Hematopoietic multipotent progenitor cell treated with erythropoietin and hydrocortisone succinate and interleukin-3 and kit ligand, for 15 days (in vitro differentiated cells): ENCODE measurements at places on chromosomes 5 and 9.
A peak's percentile ranks its signal among the peaks of the same experiment; 100 is the strongest.

DNA sequence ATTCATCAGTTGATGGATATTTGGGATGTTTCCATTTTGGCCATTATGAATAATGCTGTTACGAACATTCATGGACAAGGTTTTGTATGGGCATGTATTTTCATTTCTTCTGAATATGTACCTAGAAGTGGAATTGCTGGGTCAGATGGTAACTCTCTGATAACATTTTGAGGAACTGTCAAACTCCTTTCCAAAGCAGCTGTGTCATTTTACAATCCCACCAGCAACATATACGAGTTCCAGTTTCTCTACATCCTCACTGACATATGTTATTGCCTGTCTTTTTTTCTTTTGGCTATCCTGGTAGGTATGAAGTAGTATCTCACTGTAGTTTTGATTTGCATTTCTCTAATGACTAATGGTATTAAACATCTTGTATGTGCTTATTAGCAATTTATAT lies 86.7 kb downstream of the PRKACG start:
- DNase-seq = no peak

DNA sequence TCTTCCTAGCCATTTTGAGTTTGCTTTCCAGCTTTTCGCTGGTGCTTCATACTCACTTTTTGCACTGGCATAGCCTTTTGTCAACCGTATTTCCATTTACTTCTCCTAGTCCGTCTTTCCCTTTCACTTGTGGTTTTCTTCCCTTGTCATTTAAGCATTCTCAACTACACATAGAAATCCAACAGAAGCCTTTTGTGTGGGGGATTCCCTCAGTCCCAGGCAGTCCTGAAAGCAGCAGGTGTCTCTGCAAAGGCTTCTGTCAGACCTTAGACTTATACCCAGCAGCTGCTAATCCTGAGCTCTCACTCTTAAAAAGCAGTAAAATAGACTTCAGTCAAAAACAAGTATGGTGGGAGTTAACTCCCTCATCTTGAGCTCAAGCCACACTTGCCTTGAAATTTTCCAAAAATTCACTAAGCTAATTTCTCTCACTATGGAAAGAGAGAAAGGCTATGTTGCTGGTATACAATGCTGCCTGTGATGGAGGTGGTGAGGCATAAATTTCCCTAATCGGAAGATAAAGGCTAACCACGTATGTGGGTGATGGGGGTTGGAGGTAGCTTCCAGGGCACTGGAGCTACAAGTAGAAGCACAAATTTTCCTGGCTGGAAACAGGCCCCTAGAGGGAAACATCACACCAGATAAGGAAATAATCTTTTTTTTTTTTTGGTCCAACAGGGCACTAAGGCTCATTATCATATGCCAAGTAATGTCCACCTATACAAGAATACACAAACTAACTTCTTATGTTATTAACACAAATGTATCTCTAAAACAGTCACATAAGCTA lies 34.8 kb upstream of the IFNK start:
- DNase-seq = no peak

GRCh38 chr9:69549310-69550202 lies 122.6 kb downstream of the APBA1 start:
- DNase-seq = peak; percentile 49

DNA sequence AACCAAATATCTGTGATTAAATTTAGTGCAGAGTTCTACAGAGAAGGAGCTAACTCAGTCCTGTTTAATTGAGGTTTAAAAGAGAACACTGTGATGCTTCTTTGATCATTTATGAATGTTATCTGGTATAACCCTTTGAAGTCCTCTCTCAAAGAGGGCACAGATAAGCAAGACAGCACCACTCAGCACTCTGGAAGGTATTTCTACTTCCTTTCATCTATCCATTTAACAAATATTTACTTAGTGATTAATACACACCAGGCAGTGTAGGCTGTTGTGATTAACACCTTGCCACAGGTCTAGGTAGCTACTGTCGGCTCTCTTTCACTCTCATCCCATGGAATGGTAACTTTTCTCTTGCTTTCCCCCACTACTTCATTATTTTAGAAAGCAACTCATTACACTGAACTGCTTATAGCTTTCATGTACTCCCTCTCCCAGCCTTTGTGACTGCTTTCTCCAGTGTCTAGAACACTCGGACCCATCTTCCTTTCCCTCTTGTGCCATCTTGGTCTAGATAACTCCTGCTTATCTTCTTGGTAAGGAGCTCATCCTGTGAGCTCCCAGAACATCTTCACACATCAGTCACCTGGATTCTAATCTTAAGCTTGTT lies 54.7 kb downstream of the GLDC start:
- DNase-seq = no peak

GRCh38 chr9:37902796-37903646 lies 906 bp downstream of the SLC25A51 start:
- no peak for DNase-seq

GRCh38 chr9:76609285-76610010 lies 150.5 kb downstream of the GCNT1 start:
- no peak for DNase-seq

DNA sequence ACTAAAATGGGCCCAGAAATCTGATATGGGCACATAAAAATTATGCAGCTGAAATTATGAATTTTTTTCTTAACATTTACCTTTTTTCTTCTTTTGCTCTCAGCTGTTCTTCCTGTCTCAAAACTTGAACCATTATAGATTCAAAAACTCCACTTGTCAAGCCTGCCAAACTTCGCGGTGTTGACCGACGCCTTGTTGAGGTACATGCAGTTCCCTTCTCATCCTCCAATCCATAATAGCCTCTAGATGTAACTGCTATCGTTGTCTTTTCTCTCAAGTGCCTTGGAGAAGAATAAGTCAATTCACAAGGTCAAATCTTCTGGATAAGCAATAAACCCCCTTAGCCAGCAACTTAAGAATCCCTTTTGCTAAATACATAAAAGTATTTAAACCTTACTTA lies 27.2 kb downstream of the RANBP6 start:
- no peak for DNase-seq

GRCh38 chr9:37977851-37978480 lies 74.0 kb upstream of the SLC25A51 start:
- no peak for DNase-seq

DNA sequence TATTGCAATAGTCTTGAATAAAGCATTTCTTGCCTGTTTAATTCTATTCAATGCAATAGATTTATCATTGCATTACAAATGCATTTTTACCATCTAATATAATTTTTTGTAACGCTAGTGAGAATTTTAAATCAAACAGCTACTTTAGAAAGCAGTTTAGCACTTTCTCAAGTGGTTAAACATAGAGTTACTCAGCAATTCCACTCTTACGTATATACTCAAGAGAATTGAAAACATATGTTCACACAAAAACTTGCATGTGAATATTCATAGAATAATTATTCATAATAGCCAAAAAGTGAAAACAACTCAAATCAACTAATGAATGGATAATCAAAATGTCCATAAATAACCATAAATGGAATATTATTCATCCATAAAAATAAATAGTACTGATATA lies 244.7 kb downstream of the TMEM167A start:
- no peak for DNase-seq

- no peak for DNase-seq
Observed at GRCh38 chr9:105693435-105694189, 729 bp upstream of the TMEM38B start.

DNA sequence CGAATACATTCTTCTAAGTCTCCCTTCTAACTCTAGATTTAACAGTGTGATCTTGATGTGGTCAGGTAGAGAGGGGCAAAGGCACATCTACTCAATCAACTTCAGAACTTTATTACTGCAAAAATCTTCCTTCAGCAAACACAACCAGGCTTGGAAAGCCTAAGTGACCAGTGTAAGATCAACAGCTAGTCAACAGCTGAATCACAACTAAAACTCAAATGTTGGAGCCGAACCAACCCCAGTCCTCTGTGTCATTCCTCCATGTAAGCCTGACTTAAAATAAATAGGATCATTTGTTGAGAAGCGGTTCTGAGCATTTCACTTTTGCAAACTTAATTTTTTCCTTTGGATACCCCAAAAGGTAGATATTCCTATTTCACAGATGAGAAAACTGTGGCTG lies 352.7 kb downstream of the EBF1 start:
- no peak for DNase-seq

DNA sequence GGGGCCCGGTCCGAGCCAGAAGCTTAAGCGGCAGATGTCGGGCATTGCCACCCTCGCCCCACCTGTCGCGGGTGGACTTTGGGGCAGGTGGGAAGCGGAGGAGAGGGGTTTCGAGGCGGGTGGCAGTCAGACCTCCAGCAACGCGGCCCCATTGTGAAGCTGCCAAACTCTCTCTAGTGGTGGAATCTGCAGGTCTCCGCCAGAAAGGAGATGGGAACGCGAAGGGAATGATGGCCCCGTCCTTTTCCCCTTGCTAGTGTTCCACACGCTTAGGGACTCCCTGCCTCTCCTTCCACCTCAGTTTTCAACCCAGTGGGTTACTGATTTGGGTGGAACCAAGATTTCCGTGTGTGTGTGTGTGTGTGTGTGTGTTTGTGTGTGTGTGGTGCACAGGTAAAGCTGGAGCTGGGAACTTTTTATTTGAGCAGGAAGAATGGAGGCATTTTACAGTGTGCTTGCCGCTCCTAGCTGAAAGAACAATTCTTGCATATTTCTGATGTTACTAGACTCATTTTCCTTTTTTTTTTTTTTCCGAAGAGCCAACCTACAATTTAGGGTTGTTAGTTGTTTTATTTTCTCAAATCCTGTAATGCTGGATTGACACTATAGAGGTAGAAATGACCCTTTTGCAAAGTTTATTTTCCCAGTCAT lies 1.3 kb downstream of the MACIR start:
- DNase-seq = peak; percentile 29

- DNase-seq = peak; percentile 58
Observed at GRCh38 chr5:16936150-16936988, at the start of gene MYO10. Gene MYO10, minus strand, starts transcription at chr5:16936288. Its CDS starts 480 bp downstream, at chr5:16935808.

DNA sequence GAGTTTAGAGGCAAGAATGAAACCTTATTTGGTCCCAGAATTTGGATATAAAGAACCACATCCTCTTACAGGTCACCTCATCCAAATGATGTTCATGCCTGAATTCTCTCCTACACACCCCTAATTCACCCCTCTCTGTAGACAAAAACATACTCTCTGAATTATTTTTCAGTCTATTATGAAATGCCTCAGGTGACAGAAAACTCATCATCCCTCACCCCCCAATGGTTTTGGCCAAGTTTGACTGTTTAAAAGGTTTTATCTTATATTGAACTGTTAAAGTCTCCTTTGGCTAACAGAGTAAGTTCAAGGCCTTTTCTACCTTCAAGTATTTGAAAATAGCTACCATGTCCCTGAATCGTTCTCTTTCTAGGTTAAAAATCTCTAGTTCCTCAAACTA lies 2.3 kb upstream of the CD180 start:
- DNase-seq = no peak

DNA sequence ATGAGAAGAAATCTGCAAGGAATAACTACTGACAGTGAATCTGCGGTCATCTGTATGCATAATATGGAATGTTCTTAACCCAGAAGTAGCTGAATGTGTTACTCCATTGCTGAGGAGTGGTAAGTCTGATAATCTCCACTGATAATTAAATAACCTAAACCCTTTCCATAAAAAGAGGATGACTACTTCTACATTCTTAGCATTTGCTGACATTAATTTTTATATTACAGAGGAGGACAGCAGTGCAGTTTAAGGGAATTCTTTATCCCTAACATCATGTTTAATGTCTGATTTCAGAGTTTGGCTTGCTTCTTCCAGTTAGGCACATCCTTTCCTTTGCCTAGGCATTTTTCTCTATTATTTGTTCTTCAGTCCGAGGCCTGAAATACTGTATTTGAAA lies 52.2 kb downstream of the CDC42SE2 start:
- DNase-seq = no peak

DNA sequence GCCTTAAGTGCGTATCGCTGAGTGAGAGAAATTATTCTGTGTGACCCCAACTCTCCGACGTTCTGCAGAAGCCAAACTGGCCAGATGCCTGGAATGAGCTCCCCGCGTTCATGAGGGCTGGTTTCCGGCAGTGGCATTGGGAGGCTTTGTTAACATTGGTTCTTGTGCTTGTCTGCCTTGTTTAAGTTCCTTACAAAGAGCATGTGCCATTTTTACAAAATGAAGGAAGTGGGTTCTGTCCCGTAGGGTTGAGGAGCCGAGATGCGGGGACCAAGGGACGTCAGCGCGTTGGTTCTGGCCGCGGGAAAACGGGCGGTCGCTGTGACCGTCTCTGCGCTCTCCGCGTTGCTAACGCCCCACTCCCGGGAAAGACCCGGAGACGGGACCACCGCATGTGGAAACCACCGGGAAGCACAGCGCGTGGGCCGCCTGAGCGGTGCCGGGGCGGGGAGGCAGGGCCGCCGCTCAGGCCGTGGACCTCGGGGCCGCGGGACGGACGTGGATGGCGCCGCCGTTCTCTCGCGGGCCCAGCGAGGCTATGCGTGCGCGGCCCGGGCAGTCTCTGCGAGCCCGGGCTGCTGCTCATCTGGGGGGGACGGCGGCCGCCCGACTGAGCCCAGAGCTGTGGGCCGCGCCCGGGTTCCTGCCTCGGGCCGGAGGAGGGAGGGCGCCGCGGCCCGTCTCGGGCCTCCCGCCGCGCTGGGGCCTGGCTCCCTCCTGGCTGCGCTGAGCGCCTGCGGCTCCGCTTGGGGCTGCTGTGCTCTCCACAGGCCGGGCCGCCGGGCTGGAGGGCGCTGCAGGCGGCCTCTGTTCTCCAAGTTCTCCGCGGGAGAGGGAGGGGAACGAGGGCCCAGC lies 13.4 kb downstream of the RABL6 start:
- DNase-seq = no peak

GRCh38 chr9:101326501-101326900 lies 58.3 kb downstream of the BAAT start:
- DNase-seq = no peak

GRCh38 chr5:179797741-179798140 lies 4.0 kb downstream of the LTC4S start:
- DNase-seq = no peak

DNA sequence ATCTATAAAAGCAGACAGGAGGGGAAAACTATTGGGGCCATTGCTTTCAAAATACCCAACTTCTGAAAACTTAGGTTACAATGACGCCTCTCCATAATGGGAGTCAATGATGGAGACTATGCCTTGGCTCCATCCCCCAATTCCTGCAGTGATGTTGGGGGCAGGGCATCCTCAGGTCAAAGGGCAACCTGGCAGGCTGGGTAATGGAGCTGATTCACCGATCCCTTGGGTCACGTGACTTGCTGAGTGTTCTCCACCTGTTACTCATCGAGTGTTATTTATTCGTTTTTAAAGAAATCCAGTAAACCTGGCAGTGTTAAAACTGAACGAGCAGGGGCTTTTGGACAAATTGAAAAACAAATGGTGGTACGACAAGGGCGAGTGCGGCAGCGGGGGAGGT lies 244.4 kb downstream of the FAM114A2 start:
- DNase-seq = no peak

- DNase-seq = no peak
Observed at GRCh38 chr5:133225671-133226152, 173.9 kb downstream of the HSPA4 start.

GRCh38 chr5:66675406-66675805 lies 79.2 kb downstream of the MAST4 start:
- no peak for DNase-seq

DNA sequence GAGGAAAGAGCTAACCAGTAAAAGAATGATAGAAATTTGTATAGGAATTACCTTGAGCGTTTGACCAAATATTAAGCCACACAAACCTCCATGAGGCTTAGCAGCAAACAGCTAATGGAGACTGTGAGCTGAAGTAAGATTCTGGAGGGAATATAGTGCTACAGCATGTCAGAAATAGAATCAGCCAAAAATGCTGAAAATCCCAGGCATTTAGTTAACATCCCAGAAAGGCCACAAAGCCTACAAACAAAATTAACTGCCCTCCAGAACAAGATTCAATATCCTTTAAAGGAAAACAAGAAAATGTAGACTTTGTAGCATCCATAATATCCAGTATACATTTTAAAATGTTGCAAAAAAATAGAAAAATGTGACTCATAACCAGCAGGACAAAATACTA lies 257.8 kb upstream of the TUSC1 start:
- no peak for DNase-seq

GRCh38 chr9:94812343-94812742 lies 85.8 kb downstream of the AOPEP start:
- no peak for DNase-seq
